Trophoblast cell (in vitro differentiated cells and primary cell): ENCODE measurements at places on chromosomes 2 and 18.

- DNase-seq, result peak; percentile 32
These were observed 11.1 kb upstream of the IL1RN start for GRCh38 chr2:113116100-113116958.

DNA sequence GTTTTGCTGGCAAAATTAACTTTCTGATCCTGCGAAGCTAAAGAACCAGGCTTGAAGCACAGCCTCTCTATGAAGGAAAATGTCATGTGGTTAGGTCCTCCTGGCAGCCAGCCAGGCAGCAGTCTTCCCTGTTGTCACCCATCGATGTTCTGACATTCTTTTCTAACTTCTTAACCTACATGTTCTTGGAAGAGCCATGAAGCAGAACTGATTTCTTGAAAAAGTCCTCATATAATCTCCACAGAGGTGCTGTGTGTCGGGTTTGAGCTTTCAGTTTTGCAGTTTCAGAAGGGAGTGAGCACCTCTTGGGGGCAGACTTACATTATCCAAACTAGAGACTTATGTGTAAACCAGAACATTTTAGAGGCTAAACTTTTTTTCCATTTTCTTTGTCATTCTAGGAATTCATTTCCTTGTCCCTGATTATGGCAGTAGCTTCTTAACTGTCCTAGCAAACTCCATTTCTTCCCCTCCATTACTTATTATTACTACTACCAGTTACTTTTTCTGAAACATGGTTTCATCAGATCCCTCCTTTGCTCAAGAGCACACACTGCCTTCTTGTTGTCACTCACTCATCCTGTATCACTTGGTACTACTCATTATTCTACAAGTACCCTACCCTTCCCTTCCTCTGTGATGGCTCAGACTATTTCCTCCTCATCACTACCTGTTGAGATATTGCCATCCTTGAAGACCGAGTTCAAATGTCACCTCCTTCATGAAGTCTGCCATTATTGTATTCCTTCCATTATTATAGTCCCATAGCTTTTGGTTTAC is 31.1 kb downstream of the DOK1 start:
- DNase-seq, result no peak

DNA sequence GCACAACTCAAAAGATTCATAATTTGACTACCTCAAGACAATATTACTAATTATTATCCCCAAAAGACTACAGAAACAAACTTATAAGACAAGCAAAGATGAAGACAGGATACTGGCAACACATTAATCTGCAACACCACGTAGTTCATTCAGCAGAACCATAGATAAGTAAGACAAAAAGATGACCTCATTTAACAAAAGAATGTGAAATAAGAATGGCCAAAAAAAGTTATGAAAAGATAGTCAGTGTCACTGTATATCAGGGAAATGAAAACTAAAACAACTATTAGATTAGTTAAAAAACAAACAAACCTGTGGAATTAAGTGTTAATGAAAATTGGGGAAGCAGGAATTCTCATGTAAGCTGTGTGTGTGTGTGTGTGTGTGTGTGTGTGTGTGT is 19.4 kb downstream of the PSMD14 start:
- no peak for DNase-seq

DNA sequence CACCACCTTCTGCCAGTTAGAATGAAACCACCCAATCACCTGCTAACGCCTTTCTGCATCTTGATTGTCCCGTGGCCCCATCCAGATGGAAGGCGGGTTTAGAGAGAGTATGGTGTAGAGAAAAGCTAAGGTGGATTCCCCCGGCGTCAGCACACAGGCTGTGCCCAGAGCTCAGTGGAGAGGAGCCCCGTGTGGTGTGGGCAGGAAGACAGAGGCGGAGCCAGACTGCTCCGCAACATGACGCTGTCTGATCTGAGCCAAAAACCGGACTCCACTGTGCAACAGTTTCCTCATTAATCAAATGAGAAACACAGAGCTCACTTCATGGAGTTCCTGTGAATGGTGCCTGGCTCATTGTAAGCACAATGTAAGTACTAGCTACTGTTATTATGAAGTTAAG is 448.1 kb upstream of the SMIM21 start:
- no peak for DNase-seq

DNA sequence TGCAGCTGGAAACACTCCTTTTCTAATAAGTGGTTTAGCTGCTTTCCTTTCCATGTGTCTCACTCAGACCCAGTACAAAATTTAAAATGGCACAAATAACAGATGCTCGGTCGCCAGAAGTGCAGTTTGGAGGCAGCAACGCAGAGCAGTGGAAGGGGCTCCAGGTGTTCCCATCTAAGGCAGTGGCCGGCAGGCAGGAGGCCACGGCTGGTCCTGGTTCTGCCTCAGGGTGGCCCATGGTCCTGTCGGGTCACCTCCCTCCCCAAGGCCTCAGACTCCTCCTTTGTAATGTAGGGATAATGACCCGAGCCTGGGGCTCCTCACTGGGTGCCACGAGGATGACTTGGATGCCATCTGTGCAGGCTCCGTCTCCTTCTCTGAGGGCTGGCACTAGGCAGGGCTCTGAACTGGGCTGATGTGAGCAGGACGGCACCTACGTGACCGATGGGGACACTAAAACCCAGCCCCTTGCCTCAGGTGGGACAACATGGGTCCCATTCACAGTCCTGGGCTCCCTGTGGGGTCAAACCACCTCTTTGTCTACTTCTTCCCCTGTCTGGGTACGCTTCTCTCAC is 80.9 kb upstream of the SLC66A3 start:
- DNase-seq, result no peak

- peak; percentile 55 for DNase-seq
These were observed 22.2 kb downstream of the NFE2L2 start for GRCh38 chr2:177242121-177242987.

DNA sequence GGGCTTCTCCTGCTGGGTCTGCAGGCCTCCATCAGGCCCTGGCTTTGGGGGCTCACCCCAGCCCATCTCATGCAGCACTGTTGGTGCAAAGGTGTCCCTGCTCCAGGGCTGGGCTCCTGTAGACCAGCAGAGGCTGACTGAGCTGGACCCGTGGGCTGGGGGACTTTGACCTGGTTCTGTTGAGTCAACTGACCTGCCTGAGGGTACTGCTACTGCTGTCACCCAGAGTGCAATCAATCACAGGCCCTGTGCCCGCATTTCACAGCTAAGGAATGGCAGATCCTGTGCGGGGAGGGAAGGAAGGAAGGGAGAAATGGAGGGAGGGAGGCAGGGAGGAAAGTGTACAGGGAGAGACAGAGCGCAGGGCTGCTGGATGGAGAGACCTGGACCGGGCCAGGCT is 136.8 kb downstream of the TPO start:
- DNase-seq, result peak; percentile 89

DNA sequence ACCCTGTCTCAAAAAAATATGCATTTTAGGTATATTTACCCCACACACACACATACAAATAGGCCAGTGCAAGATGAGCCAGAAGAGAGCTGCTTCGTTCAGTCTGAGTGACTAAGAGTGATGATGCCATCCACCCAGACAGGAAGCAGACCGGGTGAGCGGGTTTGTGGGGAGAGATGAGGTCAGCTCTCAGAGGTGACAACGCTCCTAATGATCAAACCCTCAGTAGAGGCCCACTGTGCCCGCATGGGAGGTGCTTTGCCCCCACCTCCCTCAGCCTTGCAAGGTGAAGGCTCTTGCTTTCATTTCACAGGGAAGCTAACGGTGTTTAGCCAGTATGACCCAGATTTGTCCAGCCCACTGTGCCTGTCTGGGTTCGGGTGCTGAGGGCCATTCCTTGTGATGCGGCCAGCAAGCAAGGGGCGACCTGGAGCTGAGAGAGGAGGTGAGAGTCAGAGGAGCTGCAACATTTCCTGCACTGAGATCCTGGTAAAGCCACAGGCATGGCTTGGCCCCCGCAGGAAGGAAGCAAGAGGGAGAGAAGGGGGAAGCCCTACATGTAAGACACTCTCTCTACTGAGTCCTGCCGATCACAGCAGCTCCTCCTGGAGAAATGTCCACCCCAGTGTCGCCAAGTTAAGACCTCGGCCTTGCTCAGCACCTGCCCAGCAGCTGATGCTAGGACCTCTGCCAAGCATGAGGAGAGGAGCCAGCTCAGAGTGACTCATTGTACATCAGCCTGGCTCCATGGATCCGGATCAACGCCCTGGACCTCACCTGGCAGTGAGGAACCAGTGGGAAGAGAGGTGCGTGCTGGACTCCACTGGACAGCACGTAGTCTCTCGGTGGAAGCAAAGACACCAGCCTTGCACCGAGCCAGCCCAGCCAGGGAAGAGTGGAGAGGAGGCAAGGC is 37.0 kb downstream of the NIFK start:
- peak; percentile 98 for DNase-seq

DNA sequence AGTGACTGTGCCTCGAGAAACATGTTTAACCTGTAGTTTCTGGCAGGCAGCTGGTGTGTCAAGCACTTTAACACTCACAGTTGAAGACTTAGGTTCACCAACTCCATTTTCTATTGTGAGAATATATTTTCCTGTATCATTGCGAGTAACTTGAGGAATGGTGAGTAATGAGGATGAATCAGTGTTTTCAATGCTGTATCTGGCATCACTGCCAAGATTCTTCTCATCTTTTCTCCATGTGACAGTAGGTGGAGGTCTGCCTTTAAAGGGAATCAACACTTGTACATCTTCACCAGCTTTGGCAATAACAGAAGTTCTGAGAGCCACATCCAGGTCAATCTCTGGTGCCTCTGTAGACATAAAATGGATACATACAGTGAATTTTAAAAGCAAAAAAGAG is 72.8 kb downstream of the PLEKHA3 start:
- DNase-seq, result peak; percentile 5

GRCh38 chr2:204898928-204899640 is 353.8 kb downstream of the PARD3B start:
- no peak for DNase-seq

DNA sequence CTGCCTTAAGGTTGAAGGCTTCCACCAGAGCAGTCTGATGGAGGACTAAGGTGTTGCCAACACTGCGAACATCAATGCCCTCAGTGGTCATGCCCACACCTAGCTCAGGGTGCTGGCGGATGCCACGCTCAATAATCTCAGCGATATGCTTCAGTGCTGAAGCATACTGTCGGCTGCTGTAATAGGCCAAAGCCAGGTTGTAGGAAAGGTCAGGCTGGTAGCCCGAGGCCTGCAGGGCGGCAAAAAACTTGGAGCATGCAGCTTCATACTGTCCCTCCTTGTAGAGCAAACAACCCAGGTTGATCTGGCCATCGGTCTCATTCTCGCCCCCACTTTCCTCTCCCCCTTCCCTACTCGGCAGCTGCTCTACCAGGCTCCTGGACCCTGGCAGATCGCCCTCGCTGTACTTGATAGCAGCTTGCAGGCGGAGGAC is 159.4 kb downstream of the AGPS start:
- DNase-seq, result no peak

DNA sequence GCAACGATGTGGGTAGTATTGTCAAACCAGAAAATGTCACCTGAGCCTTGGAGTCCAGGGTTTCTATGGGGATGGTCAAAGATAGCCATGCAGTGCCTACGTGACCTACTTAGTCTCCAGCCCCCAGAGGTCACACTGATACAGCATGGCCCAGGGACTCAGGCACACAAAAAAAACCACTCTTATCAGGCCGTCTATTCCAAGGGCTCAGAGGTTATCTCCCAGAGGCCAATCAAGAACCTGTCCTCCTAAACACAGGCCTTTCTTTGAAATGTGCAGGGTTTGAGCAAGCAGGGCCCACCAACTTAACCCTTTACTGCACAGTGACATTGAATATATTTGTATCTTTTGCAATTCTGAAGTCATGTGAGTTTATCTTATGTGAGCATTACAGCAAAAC is 82.7 kb downstream of the MRO start:
- peak; percentile 23 for DNase-seq

DNA sequence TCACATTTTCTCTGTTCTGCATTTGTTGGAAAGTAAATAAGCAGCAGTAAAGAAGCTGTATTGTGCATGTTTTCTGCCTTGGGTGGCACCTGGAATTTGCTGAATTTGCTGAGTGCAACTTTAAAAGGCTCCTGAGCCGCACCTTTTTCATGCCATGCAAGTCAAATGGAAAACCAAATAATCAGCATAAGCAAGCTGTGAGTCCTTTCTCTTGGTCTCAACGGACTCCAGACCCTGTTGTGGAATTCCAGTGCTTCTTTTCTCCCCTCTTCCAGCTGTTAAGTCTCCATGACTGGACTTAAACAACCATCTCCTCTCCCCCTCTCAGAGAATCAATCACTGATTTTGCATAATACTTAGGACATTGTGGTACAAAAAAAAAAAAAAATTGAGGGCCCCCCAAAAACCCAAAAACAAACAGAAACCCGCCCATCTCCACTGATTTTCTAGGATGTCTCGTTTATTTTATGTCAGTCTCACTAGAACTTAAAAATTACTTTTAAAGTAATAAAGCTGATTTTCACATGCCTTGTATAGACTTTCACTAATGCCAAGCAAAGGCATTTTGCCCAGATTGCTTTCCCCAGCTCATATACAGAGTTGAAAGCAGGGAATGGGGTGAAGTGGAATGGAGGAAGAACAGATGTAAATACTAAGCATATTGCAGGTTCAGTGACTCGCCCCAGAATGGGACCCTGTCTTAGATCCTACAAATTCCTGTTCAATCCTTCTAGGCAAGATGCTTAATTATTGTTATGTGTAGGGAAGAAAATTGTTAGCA is 5.1 kb upstream of the CETN1 start:
- no peak for DNase-seq

DNA sequence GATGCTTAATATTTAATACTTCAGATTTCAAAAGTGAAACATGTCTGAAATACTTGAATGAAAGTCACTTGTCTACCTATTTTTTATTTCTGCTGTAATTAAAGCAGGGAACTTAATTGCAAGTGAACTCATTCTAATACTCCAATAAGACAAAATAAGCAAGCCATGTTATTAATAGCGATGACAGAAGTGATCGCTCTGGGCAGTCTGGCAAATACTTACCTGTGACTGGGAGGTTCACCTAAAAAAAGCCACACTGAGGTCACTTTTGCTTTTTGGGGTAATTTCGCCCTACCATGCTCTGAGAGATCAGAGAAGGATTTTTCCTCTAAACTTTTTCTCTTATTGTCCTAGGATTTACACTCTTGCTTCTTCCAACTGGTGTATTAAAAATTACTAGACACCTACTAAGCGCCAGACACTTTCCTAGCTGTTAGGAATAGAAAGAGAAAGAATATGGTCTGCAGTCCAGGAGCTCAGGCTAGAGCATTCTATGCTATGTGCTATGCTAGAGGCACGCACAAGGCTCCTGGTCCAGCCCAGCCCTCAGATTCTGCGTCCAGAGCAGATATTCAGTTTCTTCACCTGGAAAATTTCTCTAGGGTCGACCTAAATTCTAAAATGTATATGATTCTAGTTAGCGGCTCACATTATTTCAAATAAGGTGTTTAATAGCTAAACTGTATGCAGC is 26.5 kb upstream of the PPP1CB start:
- DNase-seq, result no peak

GRCh38 chr2:36497570-36498163 is 100.3 kb downstream of the FEZ2 start:
- DNase-seq, result no peak

DNA sequence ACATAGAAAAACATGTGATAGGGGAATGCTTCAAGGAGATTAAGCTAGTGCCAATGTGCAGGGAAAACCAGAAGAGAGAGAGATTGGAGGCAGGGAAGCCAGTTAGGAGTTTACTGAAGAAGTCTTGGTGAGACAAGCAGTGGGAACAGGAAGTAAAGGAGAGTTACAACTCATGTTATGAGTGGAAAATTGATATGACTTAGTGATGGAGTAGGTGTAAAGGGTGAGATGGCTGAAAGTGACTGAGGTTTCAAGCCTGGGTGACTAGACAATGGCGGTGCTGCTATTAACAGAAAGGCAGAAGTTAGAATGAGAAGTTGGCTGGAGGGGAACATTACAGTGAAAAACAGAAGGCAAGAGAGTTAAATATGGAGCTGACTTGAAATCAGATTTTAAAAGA is 16.5 kb downstream of the DOK1 start:
- DNase-seq, result no peak

GRCh38 chr2:236171181-236171679 is 3.0 kb upstream of the GBX2 start:
- DNase-seq, result no peak
